M059J (cell line): ENCODE measurements at places on chromosomes 7 and 10.
A peak's percentile ranks its signal among the peaks of the same experiment; 100 is the strongest.

DNA sequence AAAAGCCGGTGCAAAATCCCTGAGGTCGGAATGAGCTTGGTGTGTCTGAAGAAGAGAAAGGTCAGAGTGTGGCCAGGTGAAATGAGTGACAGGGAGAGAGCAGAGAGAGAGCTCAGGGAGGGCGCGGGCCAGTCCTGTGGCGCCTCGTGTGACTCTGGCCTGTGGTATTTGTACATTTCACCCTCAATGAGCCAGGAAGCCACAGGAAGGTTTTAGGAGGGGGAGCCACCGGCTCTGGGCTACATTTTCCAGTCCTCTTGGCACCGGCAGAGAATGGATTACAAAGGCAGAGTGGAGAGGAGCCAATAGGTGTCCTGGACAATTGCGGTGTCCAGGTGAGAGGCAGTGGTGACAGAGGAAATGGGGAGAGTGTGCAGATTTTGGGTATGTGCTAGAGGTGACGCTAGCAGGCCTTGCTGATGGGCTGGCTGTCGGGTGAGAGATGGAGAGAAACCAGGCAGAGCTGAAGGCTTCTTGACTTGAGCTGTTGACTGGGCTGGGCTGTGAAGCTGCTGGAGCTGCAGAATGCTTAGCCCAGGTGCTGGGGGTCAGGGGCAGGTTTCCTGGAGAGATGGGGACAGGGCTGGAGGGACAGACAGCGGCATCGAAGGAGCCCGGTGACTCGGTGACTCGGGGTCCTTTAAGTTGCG lies 38.1 kb downstream of the COL13A1 start:
- DNase-seq, result peak; percentile 91

DNA sequence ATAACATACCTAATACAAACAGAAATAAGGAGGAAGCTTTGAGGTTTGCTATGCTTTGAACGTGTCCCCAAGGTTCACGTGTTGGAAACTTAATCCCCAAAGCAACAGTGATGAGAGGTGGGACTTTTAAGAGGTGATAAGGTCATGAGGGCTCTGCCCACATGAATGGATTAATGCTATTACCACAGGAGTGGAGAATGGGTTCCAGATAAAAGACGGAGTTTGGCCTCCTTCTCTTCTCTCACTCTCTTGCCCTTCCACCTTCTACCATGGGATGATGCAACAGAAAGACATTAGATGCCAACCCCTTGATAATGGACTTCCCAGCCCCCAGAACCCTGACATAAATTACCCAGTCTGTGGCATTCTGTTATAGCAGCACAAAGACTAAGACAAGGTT lies 9.6 kb downstream of the ITGB1 start:
- no peak for DNase-seq

GRCh38 chr7:155166673-155167370 lies 96.7 kb downstream of the HTR5A start:
- peak; percentile 62 for DNase-seq

- DNase-seq, result no peak
Measured at GRCh38 chr7:3326246-3326645, 25.2 kb downstream of the SDK1 start.

- peak; percentile 69 for DNase-seq
Measured at GRCh38 chr7:28065721-28066285, 114.8 kb downstream of the JAZF1 start.

GRCh38 chr10:121669028-121669374 lies 70.8 kb upstream of the FGFR2 start:
- no peak for DNase-seq

DNA sequence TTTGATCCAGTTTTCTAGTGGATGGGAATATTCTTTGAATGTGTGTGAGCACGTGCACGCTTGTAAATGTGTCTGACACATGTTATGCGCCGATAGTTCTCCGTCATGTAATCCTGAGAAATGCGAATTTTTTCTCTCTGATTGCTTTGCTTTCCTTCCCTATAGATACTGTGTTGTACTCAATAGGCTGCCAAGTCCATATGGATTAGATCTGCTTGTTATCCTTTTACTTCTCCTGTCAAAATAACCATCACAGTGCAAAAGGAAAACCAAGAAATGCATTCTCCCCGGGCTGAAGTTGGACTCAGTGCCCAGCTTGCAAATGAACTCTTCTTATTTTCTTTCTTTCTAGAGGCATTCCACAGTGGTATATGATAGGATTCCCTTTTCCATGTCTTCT lies 131.9 kb downstream of the KIAA1217 start:
- DNase-seq, result no peak

GRCh38 chr10:114694752-114695151 lies 36.7 kb upstream of the ABLIM1 start:
- DNase-seq, result no peak

GRCh38 chr7:45610660-45611299 lies 36.6 kb downstream of the ADCY1 start:
- no peak for DNase-seq
